ENCODE measurements at places on chromosomes 3 and 15. TPM values are rescaled to one million over a fixed set of nuclear protein-coding genes. Genes with fewer than 3 reads are reported as not detected.

Gene MUSTN1
- not detected for total RNA-seq

Gene FBXL22
- 0.27 TPM for total RNA-seq

Gene SOX14
- total RNA-seq, result not detected

Gene CGNL1
- total RNA-seq, result 2.8 TPM

Gene TRH
- total RNA-seq, result not detected
